NCI-H1048 (cell line): ENCODE measurements at places on chromosomes 13 and 19.
A peak's percentile ranks its signal among the peaks of the same experiment; 100 is the strongest.

DNA sequence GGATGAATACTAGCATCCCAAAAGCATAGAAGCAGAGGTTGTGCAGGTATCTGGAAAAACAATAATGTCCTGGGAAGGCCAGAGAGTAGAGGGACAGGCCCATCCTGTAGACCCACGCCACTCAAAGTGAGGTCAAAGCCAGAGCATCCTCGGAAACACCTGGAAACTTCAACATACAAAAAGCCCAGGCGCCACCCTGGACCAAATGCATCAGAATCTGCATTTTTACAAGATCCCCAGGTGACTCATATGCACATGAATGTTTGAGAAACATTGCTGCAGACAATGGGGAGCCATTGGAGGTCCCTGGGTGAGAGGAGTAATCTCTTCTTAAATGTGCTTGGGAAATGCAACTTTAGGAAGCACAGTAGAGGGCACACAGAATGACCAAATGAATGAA is 684.1 kb downstream of the DIAPH3 start:
- DNase-seq = no peak

DNA sequence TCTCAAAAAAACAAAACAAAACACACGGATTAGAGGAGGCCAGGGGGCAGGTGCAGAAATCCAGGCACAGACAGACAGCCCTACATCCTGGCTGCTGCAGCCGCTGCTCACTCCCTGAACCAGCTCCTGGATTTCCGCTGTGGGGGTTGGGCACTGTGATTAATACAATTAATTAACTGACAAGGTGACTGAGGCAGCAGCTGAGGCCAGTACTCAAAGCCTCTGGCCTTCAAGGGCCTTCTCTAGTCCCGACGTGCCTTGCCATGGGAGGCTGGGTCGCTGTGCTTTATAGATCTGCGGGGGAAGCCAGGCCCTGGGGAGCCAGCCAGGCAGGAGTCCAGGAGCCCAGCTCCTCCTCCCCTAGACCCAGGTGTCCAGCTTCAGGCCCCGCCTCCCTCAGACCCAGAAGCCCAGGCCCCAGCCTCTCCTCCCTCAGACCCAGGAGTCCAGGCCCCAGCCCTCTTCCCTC is 4.6 kb downstream of the NECTIN2 start:
- DNase-seq = no peak

DNA sequence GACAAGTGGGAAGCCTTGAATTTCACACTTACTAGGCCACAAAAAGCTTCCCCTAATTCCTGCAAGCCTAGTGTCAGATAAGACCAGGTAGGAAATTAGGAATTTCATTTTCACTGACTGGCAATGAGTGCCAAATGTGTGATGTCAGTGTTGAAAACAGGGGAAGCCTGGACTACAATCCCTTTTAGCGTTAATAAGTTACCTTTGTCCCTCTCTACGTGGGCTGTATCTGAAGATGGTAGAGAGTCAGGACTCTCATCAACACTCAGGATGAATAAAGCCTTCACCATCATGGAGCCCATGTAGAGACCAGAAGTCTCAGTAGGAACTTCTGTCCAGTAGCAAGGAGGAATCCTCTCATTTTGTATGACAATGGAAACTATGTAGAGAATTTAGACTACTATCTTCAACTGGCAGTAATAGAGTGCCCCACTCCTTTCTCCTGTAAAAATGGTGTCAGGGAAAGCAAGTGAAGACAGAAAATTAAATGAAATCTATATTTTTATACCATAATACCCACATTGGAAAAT is 324.1 kb upstream of the KLHL1 start:
- DNase-seq = no peak

DNA sequence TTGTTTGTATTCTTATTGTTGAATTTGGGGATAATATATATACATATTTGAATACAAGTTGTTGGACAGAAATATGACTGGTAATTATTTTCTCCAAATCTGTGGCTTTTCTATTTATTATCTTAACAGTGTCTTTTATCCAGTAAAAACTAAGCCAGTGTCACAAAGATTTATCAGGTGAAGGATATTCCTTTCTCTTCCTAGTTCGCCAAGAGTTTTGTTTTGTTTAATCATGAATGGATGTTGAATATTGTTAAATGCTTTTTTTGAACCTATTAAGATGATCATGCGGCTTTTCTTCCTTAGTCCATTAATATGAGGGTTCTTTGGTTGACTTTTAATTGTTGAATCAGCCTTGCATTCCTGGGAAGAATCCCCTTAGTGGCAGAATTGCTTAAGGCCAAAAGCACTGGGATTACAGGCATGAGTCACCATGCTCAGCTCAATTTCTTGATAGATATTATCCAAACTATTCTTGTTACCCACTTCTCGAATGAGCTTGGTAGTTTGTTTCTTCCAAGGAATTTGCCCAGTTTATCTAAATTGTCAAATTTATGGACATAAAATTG is 53.3 kb downstream of the TEX26 start:
- no peak for DNase-seq

DNA sequence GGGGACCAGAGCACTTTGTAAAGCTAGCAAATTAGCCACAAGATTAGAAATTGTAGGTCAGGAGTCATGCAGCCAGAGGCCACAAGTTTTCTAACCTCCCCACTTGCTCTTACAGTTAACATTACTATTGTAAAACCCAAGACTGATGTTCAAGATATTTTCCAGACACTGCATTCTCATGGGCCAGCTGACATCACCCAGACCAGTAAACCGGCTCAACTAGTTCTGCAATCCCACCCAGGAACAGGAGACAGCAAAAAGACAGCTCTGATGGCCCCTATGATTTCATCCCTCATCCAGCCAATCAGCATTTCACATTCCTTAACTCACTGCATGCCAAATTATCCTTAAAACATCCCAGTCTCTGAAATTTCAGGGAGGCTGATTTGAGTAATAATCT is 178.5 kb downstream of the PRR20E start:
- no peak for DNase-seq

GRCh38 chr13:79668201-79668752 is 187.3 kb downstream of the NDFIP2 start:
- no peak for DNase-seq

DNA sequence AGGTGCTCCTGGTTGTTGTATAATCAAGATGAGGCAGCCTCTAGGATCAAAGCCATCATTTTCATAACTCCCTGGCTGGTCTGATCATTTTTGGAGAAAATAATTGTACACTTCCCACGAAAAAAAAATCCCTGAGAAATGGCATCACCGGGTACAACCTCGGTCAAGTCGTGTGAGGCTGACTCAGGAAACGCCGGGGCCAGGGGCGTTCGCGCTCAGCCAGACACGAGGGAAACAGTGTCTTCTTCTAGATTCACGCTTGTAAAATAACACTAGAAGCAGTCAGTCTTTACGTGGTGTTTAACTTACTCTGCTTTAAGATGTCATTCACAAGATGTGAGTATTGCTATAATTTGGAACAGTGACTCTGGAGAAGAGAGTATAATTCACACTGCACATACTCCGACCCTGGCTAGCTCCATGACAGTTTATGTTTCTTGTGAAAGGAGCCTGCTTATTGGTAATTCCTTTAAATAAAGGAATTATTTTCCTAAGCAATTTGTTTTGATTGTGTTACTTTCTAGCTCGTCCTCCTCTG is 109.0 kb upstream of the SOX1 start:
- DNase-seq = no peak

- peak; percentile 52 for DNase-seq
Observed at GRCh38 chr19:28466107-28467045, 746.6 kb downstream of the UQCRFS1 start.

DNA sequence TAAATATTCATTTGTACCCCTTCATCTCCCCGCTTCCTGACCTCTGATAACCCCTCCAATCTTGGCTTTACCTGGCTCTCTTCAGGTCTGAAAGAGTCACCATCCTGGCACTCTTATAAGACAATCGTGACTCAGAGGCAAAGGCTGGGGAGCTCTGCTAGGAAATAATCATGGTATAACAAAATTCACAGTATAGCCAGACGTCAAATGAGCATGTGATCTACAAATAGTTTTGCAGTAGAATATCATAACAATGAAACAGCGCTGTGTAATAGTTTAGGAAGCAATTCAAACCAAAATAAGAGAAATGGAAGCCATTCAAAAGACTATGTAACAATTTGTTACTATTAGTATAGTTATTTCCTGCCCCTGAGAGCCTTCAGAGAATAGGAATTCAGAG is 34.2 kb downstream of the RXFP2 start:
- DNase-seq = no peak

DNA sequence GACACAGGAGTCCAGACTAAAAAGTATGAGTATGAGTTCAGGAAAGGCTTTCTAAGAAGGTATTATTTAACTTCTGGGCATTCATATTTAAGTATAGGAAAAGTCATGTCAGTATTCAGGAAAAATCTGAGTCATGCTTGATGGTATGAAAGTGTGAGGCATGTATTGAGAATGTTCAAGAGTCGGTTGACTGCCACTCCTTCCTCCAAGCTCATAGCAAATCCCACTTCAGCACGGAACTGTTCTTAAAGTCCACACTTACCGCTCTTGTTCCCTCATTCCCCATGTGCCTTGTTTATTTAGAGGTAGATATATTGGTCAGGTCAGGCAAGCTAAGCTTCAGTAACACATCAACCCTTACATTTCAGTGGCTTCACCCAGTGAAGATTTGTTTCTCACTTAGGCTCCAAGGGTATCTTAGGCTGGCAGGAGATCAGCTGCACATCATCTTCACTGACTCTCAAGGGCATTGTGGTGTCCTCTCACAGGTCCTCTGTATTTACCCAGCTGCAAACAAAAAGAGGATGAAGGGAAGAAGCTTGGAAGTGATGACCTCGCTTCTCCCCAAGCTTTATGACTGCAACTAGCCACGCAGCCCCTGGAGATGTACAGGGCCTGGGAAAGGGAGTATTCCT is 1189.2 kb downstream of the EFNB2 start:
- DNase-seq = no peak

- no peak for DNase-seq
Observed at GRCh38 chr19:48053856-48054255, 10.0 kb upstream of the CABP5 start.

DNA sequence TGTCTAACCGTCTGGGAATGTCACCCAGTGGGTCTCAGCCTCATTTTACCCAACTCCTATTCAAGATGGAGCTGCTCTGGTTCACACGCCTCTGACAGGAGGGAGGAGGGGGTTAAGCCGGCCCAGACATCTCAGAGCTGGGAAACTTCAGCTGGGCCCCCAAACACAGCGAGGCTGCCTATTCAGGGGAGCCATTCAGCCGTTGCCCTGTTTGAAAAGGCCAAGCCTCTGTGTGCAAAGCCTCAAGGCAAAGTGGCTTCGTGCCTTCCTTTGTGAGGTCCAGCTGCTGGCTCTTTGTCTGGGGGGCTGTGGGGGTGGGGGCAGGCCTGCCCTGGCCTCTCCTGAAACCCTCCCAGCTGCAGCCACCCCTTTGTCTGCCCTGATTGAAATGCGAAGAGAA is 147.4 kb downstream of the PTPRS start:
- no peak for DNase-seq

DNA sequence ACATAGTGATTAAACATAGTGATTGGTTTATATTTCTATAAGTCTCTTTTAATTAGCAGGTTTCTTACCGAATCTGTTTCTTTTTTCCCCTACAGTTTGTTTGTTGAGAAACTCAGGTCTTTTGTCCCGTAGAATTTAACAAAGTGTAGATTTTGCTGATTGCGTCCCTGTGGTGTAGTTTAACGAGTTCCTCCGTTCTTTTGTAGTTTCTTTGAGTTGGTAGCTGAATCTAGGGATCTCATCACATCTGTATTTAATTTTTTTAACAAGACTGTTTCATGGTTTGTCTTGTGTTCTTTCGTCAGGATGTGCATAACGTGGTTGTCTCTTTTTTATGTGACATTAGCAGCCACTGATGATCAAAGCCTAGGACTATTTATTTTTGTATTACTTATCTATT is 111.1 kb downstream of the AKAP11 start:
- DNase-seq = no peak

DNA sequence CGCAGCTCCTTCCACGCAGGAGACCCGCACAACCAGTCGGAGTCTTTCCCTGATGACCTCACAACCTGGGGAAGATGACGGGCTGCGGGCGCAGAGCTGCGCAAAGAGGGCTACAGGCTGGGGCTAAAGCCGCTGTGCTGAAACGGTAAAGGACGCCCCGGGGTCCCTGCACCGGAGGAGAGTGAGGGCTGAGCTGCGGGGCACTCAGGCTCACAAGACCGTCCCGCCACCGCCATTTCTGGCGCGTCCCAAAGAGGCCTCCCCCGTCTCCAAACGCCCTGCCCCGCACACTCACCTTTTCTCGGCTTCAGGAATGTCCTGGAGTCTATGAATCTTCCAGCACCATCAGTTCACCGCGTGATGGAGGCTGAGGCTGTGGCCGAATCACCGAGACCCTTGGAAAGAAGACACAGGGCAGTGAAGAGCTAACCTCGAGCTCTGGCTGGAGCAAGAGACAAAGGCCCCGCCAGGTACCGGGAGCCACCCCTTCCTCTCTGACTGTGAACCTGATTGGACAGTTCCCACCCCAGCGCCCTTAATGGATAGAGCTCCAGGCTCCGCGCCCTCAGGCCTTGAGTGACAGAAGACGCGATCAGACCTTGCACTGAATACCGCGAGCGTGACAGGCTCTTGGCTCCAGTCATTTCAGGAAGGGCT is 41.8 kb upstream of the ZNF429 start:
- DNase-seq = no peak

DNA sequence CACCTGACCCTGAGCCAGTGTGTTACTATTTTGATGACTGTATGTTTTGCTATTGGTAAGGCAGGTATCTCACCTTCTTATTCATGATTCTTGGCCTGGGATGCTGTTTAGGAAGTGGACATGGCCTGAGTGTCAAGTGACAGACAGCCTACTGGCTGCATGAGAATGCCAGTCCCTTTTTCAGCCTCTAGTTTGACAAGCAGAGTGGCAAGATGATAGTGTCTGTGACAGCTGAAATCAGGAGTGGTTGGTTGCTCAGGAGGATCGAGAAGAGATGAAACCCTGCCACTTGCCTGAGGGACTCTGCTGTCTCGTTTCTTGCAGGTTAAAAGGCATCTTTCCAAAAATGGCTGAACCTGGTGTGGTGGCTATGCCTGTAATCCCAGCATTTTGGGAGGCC is 7.1 kb upstream of the ELOF1 start:
- DNase-seq = no peak

DNA sequence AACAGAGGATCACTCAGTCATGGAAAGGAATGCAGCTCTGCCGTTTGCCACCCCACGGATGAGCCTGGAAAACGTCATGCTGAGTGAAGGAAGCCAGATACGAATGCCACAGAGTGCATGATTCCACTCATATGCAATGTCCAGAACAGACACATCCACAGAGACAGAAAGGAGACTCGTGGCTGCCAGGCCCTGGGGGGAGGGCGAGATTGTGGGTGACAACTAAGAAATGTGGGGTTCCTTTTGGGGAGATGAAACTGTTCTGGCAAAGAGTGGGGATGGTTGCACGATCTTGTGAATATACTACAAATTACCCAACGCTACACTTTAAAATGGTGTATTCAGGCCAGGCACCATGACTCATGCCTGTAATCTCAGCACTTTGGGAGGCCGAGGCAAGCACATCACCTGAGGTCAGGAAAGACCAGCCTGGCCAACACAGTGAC is 27.2 kb upstream of the NAPA start:
- no peak for DNase-seq

GRCh38 chr19:6828698-6829633 is 56.5 kb downstream of the VAV1 start:
- DNase-seq = peak; percentile 35

- no peak for DNase-seq
Observed at GRCh38 chr19:18464646-18465045, 26.7 kb upstream of the ISYNA1 start.
